Thymus (tissue), 14 donors: ENCODE measurements at places on chromosomes 7 and 10. TPM values are rescaled to one million over a fixed set of nuclear protein-coding genes. Genes with fewer than 3 reads are reported as not detected.

GRCh38 chr7:127782654-127783559 is 130.9 kb downstream of the SND1 start:
- no peaks in the 10 kb centered on the region for H3K36me3 ChIP-seq
- H3K27me3 ChIP-seq, result no peaks in the 10 kb centered on the region
- DNase-seq, result no peak
- H3K4me3 ChIP-seq, result no peak overlapping the region
- no peaks in the 10 kb centered on the region for H3K4me1 ChIP-seq
- no peak overlapping the region for H3K27ac ChIP-seq

- no peaks in the 10 kb centered on the region for H3K36me3 ChIP-seq
- no peak for DNase-seq
- no peaks in the 10 kb centered on the region for H3K27me3 ChIP-seq
- H3K4me3 ChIP-seq, result no peak overlapping the region
- H3K4me1 ChIP-seq, result no peaks in the 10 kb centered on the region
- no peak overlapping the region for H3K27ac ChIP-seq
Measured at GRCh38 chr7:52283335-52283734, 752.1 kb upstream of the POM121L12 start.

GRCh38 chr10:107894516-107894915 is 730.0 kb upstream of the SORCS1 start:
- H3K27ac ChIP-seq, result no peak overlapping the region
- H3K4me3 ChIP-seq, result no peak overlapping the region
- H3K4me1 ChIP-seq, result no peaks in the 10 kb centered on the region
- no peak for DNase-seq
- H3K27me3 ChIP-seq, result no peaks in the 10 kb centered on the region

Gene PAPOLB
- 0.02 TPM for polyA plus RNA-seq
